ENCODE measurements at places on chromosomes 5 and 9.

DNA sequence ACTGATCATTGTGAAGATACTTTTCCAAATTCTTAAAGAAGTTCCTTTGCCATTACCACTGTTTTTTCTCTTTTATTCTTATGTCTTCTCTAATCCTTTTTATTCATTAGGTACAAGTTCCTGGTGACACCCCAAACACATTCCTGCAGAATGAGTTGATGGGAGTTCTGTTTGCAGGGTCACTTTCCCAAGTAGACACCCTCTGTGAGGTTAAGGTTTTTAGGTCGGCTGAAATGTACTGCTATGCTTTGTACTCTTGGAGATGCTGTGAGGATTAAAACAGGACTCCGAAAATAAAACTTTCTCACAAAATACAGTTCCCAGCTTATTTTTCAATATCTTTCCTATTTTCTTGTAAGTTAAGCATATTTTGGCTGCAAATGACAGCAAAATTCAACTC is 143.3 kb upstream of the TLE4 start:
- no peak for DNase-seq

GRCh38 chr5:74294231-74294705 is 346.3 kb downstream of the ENC1 start:
- no peak for DNase-seq

DNA sequence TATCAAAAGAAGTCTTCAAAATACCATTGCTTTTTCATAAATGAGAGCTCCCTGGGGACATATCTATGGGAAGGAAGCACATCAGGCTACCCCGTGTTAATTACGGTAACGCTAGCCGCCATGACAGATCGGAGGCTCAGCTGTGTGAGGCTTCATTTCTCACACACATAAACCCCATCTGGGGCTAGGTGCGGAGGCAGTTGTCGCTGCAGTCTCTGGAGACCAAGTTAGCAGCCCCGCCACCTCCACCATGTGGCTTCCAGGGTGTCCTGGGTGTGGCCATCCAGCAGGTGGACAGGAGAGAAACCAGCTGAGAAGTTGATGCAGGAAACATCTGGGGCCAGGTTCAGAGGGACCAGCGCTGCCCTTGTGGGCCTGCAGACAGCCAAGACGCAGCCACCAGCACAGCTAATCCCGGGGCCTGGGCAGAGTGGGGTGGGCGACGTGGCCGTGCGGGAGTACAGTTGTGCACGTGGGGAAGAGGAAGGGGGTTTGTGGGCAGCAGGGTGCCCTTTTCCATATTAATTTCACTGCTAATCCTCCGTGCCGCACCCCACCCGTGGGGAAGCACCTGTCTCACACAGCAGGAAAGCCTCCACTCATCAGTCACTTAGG is 426.5 kb downstream of the IRX1 start:
- no peak for DNase-seq

GRCh38 chr5:89343666-89344065 is 460.7 kb upstream of the MEF2C start:
- DNase-seq: no peak
